ENCODE measurements at places on chromosomes 2 and 18.

DNA sequence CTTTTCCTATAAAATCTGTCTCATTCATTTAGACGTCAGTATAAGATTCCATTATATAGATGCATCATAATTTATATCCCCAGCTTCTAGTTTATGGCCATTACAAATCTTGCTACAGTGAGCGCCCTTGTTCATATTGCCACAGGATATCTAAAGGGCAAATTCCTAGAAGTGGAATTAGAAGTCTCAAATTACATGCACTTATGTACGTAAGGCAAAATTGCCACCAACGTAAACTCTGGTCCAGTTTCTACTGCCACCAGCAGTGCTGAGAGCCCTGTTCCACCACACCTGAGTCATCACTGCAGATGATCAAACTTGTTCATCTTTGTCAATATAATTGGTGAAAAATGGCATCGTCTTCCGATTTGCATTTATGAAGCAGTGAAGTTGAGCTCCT lies 90.9 kb upstream of the ID2 start:
- no peak for DNase-seq

GRCh38 chr2:75044291-75044690 lies 85.8 kb downstream of the POLE4 start:
- DNase-seq, result no peak

DNA sequence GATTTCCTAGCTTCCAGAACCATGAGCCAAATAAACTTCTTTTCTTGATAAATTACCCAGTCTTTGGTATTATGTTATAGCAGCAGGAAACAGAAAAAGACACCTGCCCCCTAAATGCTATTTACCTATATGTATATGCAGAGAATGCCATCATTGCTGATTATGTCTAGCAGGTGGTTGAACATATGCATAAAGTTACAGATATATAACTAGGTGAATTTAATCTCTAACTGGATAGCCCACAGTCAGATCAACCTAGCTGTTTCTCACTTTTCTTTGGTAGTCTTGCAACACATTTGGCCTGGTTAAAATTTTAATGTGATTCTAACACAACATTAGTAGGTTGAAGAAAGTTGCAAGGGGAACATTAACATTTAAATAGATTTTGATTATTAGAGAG lies 7.1 kb upstream of the CERS6 start:
- no peak for DNase-seq

DNA sequence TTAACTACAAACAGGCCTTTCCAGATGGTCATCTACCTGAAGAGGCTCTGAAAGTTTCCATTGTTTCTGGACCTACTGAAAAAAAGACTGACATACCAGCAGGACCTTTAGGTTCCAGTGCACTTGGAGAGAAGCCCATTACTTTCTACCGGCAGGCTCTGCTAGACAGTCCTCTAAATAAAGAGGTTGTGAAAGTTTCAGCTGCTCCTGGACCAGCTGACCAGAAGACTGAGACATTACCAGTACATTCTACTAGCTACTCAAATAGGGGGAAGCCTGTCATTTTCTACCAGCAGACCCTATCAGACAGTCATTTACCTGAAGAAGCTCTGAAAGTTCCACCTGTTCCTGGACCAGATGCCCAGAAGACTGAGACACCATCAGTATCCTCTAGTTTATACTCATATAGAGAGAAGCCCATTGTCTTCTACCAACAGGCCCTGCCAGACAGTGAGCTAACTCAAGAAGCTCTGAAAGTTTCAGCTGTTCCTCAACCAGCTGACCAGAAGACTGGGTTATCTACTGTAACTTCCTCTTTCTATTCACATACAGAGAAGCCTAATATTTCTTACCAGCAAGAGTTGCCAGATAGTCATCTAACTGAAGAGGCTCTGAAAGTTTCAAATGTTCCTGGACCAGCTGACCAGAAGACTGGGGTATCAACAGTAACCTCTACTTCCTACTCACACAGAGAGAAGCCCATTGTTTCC lies 65.8 kb downstream of the ALMS1 start:
- DNase-seq, result no peak

DNA sequence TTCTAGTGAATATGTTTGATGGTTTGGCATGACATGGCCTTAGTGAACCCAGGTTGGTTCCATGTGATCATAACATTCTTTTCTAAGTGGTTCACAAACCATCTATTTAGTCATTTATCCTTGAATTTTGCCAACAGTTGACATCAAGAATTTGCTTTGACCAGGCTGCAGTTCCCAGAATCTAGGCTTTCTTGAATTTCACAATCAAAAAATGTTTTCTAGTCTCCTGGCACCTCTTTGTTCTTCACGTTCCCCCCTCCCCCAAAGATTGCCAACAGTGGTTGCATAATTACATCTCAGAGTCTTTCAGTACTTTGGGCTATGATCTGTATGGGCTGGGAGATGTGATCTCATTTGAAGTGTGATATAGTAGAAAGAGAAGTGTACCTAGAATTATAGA lies 124.0 kb downstream of the GATA6 start:
- no peak for DNase-seq

- no peak for DNase-seq
Measured at GRCh38 chr2:112787729-112788393, 3.6 kb upstream of the IL1A start.

GRCh38 chr2:152648336-152648735 lies 68.9 kb downstream of the PRPF40A start:
- no peak for DNase-seq

DNA sequence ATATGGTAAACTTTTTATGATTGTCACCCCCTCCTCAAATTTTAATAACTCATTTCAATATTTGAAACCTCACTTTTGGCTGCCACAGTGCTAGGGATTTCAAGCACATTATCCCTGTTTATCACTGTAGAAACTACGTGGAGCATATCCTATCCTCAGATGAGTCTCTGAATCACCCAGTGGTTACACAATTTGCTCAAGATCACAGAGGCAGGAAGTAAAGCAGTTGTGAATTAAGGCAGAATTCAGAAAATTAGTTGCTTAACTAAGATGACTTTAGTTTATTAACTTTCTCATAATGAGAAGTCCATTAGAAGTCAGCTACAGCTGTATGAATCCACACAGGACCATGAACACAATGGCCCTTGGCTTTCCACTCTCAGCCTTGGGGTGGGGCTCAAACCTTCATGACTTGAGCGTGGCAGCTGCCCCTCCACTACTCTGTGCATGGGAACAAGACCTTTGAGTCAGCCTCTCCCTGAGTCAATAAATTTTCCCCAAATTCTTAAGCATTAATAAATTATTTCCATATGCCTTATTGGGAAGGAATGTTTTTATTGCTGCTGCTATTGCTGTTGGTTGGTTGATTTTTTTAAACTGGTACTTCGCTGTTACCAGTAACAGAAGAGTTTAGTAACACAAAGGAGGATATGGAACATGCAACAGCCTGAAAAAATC lies 369.0 kb downstream of the CBLN2 start:
- DNase-seq, result no peak

DNA sequence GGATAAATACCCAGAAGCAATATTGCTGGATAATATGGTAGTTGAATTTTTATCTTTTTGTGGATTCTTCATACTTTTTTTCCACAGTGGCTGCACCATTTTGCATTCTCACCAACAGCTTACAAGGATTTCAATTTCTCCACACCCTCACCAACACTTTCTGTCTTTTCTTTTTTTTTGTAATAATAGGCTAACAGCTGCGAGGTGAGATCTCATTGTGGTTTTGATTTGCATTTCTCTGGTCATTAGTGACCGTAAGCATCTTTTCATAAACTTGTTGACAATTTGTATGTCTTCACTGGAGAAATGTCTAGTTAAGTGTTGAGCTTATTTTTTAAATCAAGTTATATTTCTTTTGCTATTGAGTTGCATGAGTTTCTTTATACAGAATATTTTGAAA lies 17.6 kb upstream of the SLC9A2 start:
- DNase-seq, result no peak

- no peak for DNase-seq
Measured at GRCh38 chr2:96167407-96168013, 22.3 kb upstream of the DUSP2 start.

Measured in activated CD4-positive, alpha-beta T cell treated with anti-CD3 and anti-CD28 coated beads for 4 hours (primary cell).